ENCODE measurements at places on chromosomes 2 and 18.

DNA sequence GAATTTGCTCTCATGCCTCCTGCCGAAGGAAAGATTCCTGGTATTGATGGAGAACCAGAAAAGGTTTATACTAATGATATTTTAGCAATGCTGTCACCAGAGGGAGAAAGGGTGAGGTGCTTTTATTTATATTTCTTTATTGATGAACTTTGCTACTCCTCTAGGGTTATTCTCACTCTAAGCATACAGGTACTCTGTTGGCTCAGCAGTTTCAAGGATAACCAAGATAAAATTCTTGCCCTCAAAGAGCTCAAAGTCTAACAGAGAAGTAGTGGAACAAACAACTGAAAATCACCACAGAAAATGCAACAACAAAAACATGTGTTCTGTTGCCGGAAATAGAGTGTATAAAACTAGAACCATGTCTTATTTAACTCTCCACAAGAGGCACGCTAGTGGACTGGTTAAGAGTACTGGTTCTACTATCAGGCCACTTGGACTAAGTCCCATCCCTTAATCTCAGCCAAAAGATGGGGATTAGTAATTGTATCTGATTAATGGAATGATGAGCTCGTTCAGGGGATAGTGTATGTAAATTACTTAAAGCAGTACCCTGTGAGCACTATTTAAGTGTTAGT, 103.6 kb downstream of the DNAH6 start:
- DNase-seq, result no peak

DNA sequence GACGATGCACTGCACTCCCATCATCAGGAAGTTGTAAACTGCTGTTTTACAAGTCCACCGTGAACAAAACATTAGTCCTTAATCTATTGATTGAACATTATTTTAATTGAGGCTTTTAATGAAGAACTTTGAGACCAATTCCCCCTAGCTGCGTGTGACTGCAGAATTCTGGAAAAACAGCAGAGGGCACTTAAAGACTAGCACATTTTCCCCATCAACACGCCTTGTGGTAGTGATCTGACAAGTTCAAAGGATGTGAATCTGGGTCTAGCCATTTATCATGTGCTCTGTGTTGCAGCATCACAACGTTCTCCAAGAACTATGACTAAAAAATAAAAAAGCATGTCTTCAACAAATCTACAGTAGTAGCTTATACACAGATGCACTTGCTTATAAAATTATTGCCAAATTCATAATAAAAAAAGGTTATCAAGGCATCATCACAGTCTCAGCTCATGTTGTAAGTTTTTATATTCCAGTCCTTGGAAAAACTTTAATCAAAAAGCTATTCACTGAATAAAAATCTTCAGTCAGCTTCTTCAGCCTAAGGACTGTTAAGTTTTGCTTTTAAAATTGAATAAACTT, 35.8 kb downstream of the SKOR2 start:
- peak; percentile 91 for DNase-seq

GRCh38 chr2:216192181-216192580, 83.0 kb downstream of the XRCC5 start:
- DNase-seq, result no peak

DNA sequence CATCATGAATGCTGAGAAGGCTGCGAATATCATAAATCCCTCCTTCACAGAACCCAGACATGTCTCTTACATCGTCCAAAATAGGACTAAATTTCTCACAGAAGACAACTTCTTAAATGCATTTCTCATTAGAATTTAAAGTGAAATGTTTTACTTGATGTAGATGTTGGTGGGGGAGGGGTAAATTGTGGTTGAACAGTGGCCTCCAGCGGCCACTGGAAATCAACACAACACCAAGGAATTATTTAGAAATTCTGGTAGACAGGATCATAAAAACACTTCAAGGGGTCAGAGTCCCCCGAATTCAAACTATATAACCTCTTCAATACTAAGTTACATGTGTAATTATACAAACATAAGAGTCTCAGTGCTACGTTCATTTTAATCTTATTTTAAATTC, 135.9 kb downstream of the ABCA12 start:
- DNase-seq, result no peak

GRCh38 chr2:62939735-62940491, 110.7 kb upstream of the OTX1 start:
- DNase-seq, result no peak

GRCh38 chr2:204791230-204791629, 246.0 kb downstream of the PARD3B start:
- no peak for DNase-seq

- no peak for DNase-seq
Measured at GRCh38 chr2:25341011-25341727, 556 bp downstream of the DNMT3A start.

GRCh38 chr2:241771286-241772062, 5.1 kb upstream of the GAL3ST2 start:
- no peak for DNase-seq

DNA sequence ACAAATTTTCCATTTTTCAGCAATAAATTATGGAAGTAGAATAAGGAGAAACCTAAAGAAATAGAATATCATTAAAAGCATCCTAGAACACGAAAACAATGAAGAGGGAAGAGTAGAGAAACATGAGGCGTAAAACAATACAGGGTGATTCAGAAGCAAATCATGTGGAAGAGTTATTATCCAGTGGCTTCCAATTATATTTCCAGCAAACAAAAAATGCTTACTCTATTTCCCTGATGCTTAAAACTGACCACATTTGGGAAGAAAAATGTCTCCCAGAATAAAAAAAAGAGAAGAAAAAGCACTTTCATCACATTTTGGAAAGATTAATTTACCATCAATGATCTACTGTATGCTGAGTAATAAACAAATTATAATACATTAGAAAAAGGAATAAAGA, 192.6 kb downstream of the CD226 start:
- DNase-seq, result no peak

DNA sequence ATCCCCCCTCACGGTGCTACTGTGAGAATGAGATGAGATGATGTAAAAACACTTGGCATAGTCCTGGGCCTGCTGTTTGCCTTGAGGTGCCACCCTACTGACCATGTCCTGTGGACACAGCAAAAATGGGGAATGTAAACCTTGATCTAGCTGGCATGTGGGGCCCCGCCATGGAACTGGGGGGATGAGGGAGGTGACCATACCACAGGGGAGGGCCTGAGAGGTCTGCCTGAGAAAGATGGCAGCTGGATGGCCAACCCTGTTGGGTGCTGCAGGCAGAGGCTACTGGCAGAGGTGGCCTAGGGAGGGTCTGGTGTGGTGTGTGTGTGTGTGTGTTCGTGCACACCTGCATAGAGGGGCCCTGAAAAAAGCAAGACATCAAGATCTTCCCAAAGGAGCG, 777 bp downstream of the HAAO start:
- no peak for DNase-seq

- DNase-seq, result no peak
Measured at GRCh38 chr2:197191940-197192322, 118.6 kb downstream of the ANKRD44 start.

GRCh38 chr2:206915121-206915520, 24.2 kb upstream of the CPO start:
- DNase-seq, result no peak

- DNase-seq, result no peak
Measured at GRCh38 chr2:127771756-127772155, 39.2 kb downstream of the WDR33 start.

DNA sequence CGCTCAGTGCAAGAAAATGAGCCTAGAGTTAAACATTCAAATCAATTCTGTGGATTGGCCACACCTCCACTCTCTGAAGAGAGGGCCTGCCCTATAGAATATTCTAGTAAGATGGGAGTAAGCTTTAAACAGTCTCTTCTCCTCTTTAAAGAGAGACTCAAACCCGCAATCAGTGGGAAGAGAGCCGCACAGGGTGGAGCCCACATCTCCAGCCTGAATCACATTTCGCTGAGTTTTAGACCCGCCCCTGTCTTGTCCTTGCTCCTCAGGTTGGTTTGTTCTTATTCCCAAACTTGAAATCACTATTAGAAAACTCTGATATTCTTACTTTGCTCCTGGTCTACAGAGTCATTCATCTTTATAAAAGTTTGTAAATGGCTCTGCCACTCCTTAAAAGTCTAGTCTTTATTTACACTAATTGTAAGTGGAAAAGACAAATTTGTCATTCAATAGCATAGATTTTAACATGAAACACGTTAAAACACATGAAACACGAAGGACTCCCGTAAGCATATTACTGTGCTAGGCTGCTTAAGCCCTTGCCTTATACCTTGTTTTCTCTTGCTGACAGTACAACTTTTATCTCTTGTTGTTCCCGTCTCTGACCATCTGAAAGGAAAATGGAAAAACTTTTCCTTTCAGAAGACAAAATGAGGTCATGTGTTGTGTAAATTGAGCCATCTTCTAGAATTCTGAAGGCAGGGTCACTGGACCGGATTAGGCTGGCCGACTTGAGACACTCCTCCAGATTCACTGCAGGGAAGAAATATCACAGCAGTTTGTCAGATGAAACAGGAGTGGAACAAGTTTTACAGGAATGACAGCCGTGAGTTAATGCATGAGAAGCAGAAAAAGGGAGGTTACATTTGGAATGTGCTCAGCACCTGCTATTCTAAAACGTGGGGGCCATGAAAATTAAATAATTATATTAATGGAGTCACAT, 5.6 kb downstream of the DSC1 start:
- DNase-seq, result no peak

DNA sequence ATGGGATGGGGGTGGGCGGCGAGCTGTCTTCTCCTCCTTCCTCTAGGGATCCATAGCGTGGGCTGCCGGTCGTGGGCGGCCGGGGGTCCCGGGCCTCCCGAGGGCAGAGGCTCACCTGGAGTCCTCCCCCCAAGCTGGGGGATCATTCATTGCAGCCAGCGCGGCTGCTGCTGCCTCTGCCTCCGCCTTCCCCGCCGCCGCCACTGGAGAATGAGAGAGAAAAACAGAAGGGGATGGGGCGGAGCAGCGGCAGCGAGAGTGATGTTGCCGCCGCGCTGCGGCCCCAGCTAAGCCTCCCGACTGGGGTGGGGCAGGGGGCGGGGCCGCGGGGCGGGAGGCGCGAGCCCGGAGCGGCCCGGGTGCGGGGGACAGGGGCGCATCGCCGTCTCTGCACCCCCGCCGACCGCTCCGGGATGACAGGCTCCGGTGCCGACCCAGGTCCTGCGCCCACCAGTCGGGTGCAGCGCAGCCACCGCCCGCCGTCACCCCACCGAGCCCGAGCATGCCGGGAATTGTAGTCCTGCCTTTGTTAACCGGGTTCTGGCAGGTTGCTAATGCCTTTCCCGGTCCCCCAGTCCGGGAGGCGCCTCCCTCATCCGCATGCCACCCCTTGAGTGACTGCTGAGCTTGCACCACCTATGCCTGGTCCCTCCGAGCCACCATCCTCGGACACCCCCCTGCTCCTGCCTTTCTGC, at the start of gene KIF3C:
Gene KIF3C (minus strand): TSS at position 225 of the 695 bp plus-strand sequence. CDS start 580 bp downstream, outside the sequence.
- DNase-seq, result peak; percentile 79

DNA sequence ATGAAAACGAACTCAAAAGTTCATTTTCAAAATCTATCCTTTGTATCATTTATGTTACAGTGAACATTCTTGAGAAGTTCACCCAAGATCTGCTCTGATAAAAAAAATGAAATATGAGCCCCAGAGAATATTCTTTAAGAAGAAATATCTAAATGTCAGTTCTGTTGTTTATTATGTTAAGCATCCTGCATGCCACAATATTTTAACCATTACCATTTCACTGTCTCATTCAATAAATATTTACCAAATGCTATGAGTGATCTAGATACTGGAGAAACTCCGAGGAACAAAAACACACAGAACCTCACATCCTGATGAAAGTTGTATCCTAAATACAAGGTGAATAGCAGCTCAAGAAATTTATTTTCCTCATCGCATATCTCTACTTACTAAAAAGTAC, 170.2 kb downstream of the ZNF385B start:
- DNase-seq, result no peak

DNA sequence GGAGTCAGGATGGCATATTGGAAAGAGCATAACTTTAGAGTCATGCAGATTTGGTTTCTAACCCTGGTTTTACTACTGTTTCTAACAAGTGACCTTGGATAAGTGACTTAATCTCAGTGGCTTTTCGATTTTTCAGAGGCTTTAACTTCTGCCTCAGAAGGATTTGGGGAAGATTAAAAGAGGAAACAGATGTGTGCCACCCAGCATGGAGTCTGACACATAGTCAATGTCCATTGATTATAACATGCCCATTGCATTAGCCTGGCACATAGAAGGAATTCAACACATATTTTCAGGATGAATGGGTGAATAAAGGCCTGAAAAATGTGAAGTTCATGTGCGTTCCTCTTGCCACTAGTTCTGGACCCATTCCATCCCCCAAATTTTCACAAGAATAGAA, 438.2 kb downstream of the EPHA4 start:
- no peak for DNase-seq

DNA sequence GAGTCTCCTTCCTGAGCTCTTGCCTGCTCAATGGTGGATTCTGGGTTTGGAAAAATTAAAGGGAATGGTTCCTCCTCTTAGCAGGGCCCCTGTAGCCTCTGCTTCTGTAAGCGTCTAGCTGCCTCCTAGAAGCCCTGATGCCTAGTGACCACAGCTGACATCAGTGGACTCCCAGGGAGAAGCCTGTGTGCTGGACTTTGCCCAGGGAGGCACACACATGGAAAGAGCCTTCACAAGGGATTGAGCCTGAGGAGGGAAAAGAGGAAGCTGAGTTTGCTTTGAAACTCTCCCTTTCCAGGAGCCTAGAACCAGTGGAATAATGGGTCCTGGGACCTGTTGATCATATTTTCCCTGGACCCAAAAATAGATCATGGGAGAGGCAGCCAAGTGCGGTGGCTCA, 1.4 kb upstream of the CFAP65 start:
- DNase-seq, result no peak
